ENCODE measurements at places on chromosomes 6 and 20.

GRCh38 chr6:137843211-137843610 is 23.8 kb upstream of the TNFAIP3 start:
- DNase-seq = no peak

- DNase-seq = no peak
Measured at GRCh38 chr20:38267296-38267695, 6.8 kb upstream of the KIAA1755 start.

DNA sequence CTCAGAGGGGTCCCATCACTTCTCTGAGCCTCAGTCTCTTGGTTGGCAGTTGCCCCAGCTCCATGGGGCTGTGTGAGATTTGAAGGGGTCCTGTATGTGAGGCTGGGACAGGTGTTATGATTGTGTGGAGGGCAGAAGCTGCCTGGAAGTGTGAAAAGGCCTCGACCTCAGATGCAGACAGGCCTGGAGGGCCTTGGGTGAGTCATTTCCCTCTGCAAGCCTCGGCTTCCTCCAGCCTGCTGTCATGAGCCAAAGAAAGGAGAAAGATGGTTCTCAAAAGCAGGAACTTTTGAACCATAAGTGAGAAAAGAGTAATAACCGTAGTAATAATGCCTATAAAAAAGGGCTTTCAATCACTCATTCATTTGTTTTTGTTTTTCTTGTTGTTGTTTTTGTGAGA is 37.5 kb downstream of the SNAI1 start:
- DNase-seq = no peak

GRCh38 chr6:33248643-33248931 is 23.1 kb downstream of the VPS52 start:
- no peak for DNase-seq

DNA sequence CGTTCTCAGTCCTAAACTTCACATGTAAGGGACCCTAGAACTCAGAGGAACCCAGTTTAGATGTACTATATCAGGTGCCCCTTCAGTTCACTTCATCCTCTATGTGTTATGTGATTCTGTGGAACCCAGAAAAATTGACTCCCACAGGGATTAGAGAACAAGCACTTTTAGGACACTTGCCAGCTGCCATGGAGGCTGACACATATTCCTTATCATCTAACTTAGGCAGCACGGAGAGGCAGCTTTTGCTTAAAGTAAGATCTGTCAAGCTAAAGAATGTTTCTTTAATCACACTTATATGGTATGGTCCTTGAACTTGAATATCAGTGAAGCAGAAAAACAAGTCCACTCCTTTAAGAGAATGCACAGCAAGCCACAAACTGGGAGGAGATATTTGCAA is 701.5 kb upstream of the ID4 start:
- no peak for DNase-seq

- no peak for DNase-seq
Measured at GRCh38 chr6:109610590-109610989, 80.4 kb downstream of the AK9 start.
